ENCODE measurements at places on chromosomes 5 and 9.

DNA sequence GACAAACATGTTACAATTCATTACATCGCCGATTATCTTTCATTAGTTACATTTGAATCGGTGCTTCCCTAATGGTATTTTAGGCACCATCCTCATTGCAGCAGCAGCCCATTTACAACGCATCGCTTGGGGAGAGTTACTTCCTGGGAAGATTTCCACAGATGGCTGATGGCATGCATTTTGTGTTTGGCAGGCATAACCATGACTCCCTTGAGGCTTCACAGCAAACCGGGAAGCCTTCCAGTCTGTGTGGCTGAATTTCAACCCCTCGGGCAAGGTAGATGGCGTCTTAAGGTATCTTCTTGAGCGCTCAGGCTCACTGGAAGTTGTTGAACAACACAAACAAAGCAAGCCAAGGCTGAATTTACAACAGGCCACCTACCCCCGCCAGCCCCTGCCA is 1.6 kb upstream of the DNAH5 start:
- DNase-seq = no peak

DNA sequence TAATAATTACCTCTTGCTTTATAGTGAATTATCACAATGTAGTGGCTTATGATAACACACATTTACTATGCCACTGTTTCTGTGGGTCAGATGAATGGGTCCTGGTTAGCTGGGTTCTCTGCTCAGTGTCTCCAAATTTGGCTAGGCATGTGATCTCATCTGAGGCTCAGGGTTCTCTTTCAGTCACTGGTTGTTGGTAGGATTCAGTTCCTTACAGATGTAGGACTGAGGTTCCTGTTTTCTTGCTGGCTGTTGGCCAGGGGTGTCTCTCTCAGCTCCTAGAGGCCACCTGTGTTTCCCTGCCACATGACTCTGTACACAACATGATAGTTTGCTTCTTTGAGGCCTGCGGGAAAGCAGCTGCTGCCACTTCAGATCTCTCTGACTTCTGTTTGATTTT is 7.1 kb downstream of the NFX1 start:
- DNase-seq = no peak

- no peak for DNase-seq
These were observed at the start of gene GHR for GRCh38 chr5:42423285-42424165. Gene GHR (plus strand): TSS chr5:42423439. CDS start chr5:42565875, 142,436 bp downstream.

DNA sequence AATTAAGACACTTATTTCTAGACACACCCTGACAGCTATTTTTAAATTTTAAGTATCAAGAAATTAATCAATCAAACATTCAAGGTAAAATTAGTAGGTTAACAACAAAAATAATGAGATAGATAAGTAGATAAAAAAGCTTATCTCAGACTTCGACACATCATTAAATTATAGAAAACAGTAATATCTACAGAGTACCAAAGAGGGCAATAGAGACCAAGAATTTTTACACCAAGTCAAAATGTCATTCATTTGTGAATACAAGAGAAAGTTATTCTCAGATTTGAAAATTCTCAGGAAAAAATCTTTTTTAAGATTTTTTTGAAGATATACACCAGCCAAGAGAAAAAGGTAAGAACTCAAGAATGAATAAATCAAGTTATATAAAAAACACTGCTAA is 445.6 kb downstream of the ACTL7B start:
- no peak for DNase-seq

- no peak for DNase-seq
These were observed 446.8 kb downstream of the CCDC171 start for GRCh38 chr9:15999422-16000339.

GRCh38 chr5:113081091-113081839 is 104.7 kb downstream of the DCP2 start:
- no peak for DNase-seq

DNA sequence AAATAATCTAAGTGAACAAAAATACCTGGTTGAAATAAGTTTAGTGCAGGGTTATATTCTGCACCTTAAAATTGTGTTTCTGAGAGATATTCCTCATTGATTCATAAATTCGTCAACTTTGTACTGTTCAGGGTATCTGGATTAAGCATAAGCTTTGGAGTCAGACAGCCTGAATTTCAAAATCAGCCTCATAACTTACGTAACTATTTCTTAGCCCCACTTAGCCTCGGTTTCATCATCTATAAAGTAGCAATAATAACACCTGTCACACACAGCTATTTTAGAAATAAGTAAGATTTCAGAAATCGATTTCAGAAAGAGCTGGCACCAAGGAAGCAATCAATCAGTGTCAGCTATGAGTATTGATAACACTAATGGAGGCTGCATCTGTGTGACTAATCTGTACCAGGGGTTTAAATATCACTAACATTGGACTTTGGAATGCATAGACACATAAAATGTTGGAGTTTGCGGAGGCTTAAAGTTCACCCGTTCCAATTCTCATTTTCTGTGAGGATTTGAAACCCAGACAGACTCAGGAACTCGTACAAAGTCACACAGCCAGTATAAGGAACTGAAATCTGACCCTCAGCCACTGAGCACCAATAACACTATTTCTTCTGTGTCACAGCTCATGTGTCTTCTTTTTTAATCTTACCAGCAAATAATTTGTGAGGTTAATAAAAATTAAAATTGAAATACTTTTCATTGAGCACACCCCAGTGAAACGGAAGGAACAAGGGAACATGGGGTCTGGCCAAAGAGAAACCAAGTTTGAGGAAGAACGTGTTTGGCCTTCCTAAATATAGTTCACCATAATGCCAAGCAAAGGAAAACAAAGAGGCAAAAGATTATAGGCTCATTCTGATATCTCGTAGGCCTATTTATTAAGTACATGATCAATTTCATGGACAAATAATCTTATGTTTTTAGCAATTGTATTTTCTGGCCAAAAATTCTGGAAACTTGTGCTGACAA is 194.4 kb upstream of the PTGER4 start:
- no peak for DNase-seq

All from stimulated activated CD8-positive, alpha-beta memory T cell treated with anti-CD3 and anti-CD28 coated beads, Interleukin-2, amount 100 ng/mL, for 48 hours (primary cell).